ENCODE measurements at places on chromosomes 13 and 19.

- DNase-seq: no peak
Measured at GRCh38 chr19:49515767-49516166, 3.3 kb downstream of the FCGRT start.

GRCh38 chr19:53431399-53432087 lies at the start of gene ZNF761:
Gene ZNF761, plus strand, starts transcription at chr19:53431984. Its CDS starts 15,285 bp downstream, at chr19:53447269.
- peak; percentile 81 for DNase-seq

DNA sequence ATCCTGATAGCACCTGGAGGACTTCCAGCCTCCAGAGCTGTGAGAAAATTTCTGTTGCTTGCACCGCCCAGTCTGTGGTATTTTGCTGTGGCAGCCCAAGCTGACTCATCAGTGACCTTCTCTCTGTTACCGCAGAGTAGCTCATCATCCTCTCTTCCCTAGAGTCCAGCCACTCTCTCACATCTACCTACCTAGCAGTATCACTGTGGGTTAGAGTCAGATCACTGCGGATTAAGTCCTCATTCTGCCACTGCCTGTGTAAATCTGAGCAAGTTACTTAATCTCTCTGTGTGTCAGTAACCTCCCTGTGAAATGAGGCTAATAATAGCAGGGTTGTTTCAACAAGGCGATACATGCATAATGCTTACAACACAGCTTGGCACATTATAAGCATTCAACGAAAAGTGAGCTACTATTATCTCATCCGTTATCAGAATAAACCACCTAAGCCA lies 40.3 kb upstream of the USPL1 start:
- no peak for DNase-seq

GRCh38 chr13:56755181-56755935 lies 385.4 kb upstream of the PRR20A start:
- no peak for DNase-seq

GRCh38 chr19:43313711-43314495 lies 39.6 kb upstream of the CD177 start:
- no peak for DNase-seq

- DNase-seq: no peak
Measured at GRCh38 chr13:37878496-37878895, 8.9 kb upstream of the TRPC4 start.

DNA sequence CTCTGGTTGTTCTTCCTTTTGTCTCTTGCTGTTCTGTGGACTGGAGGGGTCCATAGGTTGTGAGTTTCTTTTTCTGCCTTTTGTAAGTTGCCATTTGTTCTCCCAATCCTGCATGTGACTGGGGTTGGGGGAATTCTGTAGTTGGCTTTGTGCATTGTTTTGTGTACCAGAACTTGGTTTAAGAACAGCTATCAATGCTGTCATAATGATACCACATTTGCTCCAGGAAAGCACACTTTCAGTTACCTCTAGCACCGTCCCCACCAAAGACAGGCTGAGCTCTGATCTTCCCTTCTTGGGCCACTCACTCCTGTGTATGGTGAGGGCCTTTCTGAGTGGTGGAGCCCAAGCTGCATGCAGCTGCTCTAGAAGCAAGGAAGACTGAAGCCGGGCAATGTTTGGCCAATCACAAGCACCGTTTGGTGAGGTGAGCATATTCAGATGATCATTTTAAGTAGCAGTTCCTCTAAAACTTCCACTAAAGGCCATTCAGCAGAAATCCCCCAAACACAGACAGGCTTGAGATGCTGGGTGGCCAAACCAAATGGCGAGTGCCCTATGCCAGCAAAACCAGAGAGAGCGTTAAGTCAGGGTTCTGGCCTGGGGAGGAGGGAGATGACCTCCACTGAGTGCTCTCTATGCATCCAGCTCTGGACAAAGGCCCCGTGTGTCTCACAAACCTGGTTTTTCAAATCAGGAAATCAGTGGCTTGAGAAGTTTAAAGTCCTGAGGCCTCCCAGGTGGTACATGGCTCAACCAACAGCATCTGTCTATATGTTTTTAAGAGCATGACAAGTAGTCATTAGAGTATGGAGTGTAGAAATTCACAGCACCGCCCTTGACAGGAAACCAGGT lies 120.7 kb upstream of the SPATA13 start:
- peak; percentile 26 for DNase-seq

DNA sequence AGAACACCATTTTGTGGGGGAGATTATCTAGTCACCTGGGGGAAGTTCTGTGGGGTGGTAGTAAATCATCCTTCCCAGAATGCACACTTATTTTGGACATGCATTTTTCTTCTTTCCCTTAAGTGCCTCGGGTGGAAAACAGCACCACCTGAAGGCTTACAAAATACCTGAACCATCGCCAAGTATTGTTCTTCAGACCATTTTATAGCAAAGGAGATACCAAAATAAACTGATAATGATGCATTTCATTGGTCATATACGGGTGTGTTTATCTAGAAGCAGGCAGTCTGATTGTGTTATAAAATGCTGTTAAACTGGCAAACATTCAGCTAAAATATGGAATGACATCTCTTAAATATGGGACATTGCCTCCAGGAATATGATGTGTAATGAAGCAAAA lies 1034.7 kb downstream of the SLITRK1 start:
- DNase-seq: no peak

- no peak for DNase-seq
Measured at GRCh38 chr19:39582891-39583625, 19.3 kb upstream of the LGALS13 start.

GRCh38 chr19:46206176-46206575 lies 23.4 kb upstream of the IGFL1 start:
- no peak for DNase-seq

DNA sequence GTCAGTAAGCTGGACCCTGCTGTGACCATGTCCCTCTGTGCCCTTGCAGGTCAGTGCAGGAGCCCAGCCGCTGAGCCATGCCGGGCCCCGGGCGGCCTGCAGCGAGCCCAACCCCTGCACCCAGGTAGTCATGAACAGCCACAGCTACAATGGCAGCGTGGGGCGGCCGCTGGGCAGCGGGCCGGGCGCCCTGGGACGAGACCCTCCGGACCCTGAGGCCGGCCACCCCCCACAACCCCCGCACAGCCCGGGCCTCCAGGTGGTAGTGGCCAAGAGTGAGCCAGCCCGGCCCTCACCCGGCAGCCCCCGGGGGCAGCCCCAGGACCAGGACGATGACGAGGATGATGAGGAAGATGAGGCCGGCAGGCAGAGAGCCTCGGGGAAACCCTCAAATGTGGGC lies 6.9 kb downstream of the KCNN1 start:
- DNase-seq: no peak

- no peak for DNase-seq
Measured at GRCh38 chr19:14062558-14062855, 631 bp upstream of the PALM3 start.

DNA sequence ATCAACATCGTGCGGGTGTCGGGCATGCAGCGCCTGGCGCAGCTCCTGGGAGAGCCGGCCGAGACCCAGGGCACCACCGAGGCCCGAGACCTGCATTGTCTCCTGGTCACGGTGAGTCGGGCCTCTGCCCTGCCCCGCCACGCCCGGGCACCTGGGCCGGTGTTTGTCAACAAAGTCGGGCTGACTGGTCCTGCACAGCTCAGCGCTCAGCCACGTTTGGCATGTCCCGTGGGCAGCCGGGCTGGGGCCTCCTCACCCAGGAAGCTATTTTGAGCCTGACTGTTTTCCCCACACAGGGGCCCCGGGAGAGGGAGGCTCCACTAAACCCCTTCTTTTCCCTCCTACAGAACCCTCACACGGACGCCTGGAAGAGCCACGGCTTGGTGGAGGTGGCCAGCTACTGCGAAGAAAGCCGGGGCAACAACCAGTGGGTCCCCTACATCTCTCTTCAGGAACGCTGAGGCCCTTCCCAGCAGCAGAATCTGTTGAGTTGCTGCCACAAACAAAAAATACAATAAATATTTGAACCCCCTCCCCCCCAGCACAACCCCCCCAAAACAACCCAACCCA lies 1.3 kb downstream of the GADD45B start:
- DNase-seq: no peak

DNA sequence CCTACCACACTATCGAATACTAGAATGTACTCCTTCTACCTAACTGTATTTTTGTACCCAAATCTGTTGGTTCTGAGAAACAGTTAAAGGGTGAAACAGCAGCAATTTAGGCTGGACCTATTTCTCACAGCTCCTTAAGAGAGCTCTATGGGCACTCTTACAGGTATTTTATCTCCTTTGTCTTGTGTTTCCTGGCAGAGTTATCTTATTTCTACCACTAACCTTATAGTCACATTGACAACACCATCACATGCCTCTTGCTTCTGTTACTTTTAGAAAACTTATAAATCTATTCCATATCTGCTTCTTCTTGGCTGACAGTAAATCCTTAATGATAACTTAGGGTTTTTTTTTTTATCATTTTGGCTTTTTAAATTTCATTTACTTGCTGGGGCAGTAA lies 130.7 kb downstream of the MYO16 start:
- no peak for DNase-seq

GRCh38 chr13:43698009-43698408 lies 88.8 kb downstream of the ENOX1 start:
- no peak for DNase-seq

DNA sequence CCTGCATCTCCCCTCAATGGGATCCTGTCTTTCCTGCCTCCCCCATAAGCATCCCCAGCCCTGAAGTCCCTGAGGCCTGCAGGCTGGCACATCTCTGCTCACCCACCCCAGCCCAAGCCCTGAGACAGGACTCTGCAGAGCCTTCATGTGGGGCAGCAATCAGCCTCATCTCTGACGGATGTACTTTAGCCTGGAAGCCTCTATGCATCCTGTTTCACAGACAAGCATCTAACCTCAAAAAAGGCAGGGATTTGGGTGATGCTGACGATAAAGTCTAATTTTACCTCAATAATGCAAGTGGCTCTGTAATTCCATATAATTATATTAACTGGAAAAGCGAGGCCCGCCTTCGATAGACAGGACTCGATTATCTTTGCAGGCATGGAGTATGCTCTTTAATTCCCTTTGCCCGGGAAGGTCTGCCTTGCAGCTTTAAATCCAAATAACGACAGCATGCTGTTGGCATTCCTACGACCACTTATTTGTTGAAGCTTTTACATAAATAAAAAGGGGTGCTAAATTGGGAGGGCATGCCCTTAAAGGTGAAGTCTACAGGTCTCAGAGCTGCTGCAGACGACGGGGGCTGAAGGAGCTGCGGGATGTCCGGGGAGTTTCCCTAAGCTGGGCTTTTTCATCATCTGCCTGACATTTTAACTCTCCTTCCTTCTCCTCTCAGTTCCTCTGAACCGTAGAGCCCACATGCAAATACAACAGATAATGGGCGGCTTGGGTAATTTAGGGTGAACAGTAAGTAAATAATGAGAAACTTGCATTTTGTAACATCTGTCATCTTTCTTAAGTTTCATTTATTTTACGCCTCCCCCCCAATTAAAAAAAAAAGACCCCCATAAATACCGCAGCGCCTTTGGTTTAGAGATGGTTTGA lies 211.5 kb downstream of the URI1 start:
- DNase-seq: no peak

- no peak for DNase-seq
Measured at GRCh38 chr19:13095393-13095784, 7.3 kb downstream of the LYL1 start.

- no peak for DNase-seq
Measured at GRCh38 chr19:30112666-30113065, 170.6 kb downstream of the URI1 start.

DNA sequence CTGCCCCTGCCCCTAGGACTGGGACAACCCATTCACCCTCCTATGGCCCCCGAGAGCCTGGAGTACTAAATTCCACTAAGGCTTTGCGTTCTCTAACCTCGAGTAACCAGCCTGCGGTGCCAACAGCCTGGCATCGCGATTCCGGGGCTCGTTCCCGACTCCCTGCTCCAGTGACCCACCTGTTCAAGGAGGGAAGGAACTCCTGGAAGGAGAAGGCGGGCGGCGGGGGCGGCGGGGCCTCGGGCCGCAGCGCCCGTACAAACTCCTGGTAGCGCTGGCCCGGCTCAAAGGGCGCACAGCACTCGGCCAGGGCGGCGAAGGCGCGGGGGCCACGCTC lies 6.3 kb downstream of the GMIP start:
- DNase-seq: no peak

DNA sequence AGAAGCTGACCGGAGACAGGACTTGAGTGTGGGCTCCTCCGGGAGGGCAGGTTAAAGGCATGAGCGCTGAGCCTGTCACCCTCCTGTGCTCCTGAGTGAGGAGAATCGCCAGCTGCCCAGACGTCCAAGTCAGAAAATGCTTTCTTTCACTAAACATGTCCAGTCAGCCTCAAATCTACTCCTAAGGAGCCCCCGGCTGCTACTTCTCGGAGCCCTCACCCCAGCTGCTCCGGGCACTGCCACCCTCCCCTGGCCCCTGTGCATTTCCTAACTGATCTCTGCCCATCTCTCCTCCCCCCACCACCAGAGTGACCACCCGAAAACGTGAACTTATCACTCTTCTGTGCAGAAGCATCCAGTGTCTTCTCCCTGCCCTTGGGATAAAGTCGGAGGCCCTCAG lies 277.5 kb upstream of the SOX1 start:
- no peak for DNase-seq

- no peak for DNase-seq
Measured at GRCh38 chr19:15124572-15125231, 17.5 kb downstream of the SYDE1 start.

- no peak for DNase-seq
Measured at GRCh38 chr19:45847663-45848062, 15.3 kb downstream of the SYMPK start.

DNA sequence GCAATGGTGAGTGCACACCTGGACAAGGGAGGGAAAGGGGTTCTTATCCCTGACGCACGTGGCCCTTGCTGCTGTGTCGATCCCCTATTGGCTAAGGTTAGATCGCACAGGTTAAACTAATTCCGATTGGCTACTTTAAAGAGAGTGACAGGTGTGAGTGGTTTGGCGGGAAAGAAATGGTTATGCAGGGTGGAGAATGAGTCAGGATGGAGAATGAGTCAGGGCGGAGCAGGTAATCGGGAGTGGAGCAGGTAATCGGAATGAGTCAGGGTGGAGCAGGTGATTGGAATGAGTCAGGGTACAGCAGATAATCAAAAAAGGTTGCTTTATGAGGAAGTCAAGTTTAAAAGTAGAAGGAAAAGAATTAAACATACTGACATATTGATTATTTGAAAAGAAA lies 24.4 kb upstream of the SIAH3 start:
- no peak for DNase-seq

GRCh38 chr19:35692010-35692409 lies 12.3 kb upstream of the ZBTB32 start:
- DNase-seq: no peak

DNA sequence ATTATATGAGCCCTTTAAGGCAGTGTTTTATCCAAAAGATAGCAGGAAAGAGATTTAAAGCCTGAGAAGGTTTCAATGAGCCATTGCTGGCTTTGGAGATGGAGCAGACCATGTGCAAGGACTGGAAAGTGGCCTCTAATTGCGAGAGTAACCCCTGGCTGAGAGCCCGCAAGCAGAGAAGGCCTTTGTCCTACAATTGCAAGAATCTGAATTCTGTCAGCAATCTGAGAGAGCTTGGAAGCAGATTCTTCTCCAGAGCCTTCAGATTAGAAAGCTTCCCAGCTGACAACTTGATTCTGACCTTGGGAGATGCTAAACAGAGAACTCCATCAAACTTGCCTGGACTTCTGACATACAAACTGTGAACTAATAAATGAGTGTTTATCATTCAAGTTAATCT lies 528.7 kb upstream of the KLF12 start:
- DNase-seq: no peak

GRCh38 chr19:44072543-44073401 lies 813 bp downstream of the ZNF284 start:
- no peak for DNase-seq

- no peak for DNase-seq
Measured at GRCh38 chr19:43290568-43291359, 21.4 kb upstream of the PSG9 start.

GRCh38 chr13:74104661-74105275 lies 29.4 kb downstream of the KLF12 start:
- DNase-seq: no peak

All from anterior cingulate cortex (tissue), 58 donors.